RPMI7951 (cell line): ENCODE measurements at places on chromosomes 1 and 21. TPM values are rescaled to one million over a fixed set of nuclear protein-coding genes. Genes with fewer than 3 reads are reported as not detected.

DNA sequence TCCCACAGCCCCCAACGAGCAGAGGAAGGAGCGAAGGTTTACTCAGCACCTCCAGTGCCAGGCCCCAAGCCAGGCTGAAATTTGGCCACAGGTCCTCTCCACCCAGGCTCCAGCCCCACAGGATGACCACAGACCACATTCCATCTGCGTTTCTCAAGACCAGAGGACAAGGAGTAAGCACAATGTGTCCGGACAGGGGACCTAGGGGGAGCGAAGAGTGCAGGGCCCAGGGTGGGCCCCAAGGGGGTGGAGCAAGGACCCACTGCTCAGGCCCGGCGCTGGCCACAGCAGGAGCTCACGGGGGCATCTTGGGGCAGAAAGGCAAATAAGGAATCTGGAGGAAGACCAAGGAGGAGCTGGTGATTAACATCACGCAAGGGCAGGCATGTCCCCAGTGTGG, 100.5 kb downstream of the NPHP4 start:
- DNase-seq = peak; percentile 63

Gene AK5
- 6.5 and 8.0 TPM in 2 replicates for total RNA-seq

GRCh38 chr1:27135541-27136235, 19.2 kb downstream of the SLC9A1 start:
- no peak for DNase-seq

DNA sequence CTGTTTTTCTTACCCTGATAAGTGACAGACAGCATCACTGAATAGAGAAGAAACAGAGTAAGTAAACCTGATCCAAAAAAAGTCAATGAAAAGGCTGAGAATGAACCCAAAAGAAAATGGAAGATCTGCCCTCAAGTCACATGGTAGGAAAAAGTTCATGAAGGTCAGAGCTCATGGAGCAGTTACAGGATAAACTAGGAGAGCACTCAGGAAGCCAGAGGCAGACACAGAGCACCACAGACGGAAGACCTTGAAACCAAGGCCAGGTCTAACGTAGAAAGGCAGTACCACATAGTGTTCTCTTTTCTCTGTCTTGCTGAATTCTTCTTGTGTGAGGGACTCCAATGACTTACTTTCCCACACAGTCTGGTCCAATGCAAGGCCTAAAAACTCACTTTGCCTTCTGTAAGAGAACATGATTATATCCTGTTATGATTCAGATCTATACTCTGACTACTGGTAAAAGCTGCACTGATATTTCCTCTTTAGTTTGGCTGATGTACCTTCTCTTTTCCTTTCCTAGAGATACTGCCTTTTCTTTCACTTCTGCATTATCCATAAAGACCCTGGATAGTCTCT, 40.8 kb downstream of the RTCA start:
- no peak for DNase-seq

DNA sequence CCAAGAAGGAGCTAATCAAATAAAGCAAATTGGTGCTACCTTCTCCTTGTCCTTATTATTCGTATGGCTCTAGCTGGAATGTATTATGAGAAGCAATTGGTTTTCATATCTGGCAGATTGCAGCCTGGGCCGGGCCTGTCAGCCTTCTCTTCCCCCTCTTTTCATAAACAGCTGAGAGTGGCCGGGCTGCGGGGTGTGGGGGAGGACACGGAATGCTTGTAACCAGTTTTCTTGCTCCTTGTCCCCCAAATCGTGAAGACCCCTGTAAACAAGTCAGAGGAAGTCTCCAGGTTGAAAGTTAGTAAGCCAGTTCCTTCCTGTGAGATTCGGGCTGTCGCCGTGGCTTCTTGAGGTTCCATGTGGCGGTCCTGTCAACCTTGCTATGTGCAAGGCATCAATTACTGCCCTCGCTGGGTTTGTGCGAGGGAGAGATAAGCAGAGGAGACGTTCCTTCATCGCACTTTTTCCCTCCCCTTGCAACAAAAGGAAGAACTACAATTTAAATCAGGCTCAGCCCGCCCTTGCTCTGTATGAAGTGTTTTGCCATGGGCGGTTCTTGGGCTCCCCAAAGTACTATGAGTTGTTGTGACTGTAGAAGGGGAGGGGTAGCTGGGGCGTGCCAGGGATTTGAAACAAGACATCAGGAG, 450.7 kb downstream of the CAMTA1 start:
- DNase-seq = no peak

Gene ARHGAP30
- 0.20 TPM in 1 of 2 replicates, not detected in the other for total RNA-seq

Gene PRDM2
- 7.1 and 9.5 TPM in 2 replicates for total RNA-seq

DNA sequence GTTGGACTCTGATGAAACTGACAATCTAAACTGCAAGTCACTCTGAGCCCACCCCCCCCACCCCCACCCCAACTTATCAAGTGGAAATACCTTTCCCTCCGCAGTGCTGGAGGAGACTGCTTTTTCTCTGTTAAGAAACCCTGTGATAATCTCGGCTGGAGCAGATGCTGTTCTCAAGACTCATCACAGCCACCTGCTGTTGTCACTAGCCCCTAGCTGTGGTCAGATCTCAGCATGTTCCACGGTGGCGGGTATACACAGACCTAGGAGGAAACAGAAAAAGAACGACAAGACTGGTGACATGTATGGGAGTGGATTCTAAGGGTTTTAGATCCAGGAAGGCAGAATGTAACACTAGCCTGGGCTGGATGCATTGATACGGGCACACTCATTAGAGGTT, 2.3 kb downstream of the ACTL8 start:
- no peak for DNase-seq

DNA sequence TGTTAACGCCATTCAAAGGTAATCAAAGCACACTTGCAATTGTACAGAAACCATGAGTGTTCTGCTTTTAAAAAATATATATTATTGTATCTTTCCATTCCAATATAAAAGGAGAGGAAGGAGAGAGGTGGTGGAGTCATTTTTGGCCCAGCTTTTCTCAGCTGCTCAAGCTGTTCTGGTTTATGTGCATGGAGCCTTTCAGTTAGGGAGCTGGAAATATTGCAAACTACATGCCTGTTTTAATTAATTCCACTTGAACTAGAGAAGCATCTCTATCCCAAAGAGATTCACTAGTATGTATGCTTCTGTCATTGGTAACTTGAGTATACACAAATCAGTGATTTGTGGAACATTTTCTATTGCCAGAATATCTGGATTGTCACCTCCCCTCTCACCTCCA, 28.5 kb upstream of the C1orf105 start:
- no peak for DNase-seq

DNA sequence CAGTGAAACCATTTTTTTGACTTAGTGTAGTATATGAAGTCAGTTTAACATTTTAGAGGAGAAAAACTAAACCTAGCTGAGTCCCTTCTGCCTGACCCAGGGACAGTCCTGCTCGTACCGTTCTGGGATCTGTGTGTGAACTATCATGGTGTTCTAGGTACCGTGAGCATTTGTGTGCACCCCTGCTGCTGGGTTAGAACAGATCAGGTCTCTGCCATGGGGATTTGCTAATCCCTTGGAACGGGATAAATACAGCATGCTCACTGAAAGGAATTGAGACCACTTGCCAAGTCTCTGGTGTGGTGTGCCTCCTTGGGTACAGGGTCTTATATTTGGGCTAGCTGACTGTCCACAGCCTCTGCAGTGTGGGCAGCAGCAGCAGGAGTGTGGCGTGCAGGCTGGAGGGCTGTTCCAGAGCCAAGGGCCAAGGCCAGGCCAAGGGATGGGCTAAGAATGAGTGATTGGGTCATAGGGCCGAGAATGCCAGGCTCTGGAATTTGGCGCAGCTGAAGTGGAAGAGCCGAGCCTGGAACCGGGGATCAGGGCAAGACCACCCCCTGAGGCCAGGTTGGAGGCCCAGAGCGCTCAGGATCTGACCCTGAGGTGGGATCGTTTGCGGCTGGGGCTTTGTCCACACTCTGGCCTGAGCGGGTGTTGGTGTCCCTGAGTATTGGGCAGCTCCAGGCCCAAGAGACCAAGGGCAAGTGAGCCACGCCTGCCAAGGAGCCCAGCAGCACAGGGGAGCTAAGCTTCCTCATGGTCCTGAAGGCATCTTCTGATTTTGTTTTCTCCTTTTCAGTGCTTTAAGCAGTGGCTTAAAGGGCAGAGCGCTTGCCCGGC, 66.3 kb downstream of the VPS26C start:
- DNase-seq = no peak

GRCh38 chr1:26582836-26583460, 53.4 kb downstream of the RPS6KA1 start:
- DNase-seq = peak; percentile 78

DNA sequence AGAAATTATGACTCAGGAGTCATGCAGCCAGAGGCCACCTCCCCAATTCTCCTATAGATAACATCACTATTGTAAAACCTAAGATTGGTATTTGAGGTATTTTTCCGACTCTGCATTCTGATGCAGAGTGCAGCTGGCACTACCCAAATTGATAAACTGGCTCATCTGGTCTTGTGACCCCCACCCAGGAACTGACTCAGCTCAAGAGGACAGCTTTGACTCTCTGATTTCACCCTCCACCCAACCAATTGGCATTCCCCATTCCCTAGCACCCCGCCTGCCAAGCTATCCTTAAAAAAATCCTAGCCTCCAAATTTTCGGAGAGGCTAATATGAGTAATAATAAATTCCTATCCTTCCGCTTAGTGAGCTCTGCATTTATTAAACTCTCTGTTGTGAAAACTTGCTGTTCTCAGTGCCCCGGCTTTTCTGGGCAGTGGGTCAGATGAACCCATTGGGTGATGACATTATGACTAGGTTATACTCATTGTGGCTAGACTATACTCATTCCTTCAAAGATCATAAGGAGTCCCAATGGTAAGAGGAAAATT, 39.4 kb upstream of the EPS15 start:
- DNase-seq = peak; percentile 74

DNA sequence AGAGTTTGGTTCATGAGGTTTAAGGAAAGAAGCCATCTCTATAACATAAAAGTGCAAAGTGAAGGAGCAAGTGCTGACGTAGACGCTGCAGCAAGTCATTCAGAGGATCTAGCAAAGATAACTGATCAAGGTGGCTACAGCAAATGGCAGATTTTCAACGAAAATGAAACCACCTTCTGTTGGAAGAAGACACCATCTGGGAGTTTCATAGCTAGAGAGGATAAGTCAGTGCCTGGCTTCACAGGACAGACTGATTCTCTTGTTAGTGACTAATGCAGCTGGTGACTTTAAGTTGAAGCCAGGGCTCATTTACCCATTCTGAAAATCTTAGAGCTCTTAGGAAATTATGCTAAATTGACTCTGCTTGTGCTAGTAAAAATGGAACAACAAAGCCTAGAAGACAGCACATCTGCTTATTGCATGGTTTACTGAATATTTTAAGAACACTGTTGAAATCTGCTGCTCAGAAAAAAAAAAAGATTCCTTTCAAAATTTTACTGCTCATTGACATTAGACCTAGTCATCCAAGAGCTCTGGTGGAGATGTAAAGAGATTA, 10.5 kb downstream of the MAEL start:
- DNase-seq = no peak

- no peak for DNase-seq
Measured at GRCh38 chr1:41671116-41671755, 186.8 kb upstream of the EDN2 start.

DNA sequence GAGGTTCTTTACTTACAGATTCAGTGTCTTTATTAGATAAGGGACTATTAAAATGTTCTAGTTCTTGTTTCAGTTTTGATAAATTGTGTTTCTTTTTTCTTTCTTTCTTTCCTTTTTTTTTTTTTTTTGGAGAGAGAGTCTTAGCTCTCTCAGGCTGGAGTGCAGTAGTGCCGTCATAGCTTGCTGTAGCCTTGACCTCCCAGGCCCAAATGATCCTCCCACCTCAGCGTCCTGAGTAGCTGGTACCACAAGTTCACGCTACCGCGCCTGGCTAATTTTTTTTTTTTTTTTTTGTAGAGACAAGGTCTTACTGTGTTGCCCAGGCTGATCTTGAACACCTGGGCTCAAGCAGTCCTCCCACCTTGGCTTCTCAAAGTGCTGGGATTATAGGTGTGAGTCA, 76.6 kb downstream of the TMEM200B start:
- DNase-seq = no peak

Gene CA6
- total RNA-seq = not detected in 2 replicates

Gene L1TD1
- not detected in 2 replicates for total RNA-seq

DNA sequence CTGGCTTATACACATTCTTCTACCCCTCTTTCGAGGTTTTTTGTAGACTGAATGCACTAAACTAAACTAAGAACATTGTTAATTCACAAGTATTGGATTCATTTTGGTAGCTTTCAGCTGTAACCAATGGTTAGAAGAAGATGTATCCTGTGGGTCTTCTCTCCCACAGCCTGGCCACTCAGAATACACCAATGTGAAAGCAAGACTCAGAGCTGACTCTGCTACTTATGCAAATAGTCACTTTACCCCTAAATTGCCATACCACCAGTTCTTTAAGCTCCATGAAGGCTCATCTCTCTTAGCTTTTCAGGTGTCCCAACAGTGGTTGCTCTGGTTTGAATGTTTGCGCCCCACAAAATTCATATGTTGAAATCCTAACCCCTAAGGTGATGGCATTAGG, 60.1 kb downstream of the RGS13 start:
- DNase-seq = no peak

GRCh38 chr1:230117694-230118093, 50.7 kb downstream of the GALNT2 start:
- no peak for DNase-seq

- no peak for DNase-seq
Measured at GRCh38 chr1:63864224-63864641, 90.4 kb downstream of the ROR1 start.

DNA sequence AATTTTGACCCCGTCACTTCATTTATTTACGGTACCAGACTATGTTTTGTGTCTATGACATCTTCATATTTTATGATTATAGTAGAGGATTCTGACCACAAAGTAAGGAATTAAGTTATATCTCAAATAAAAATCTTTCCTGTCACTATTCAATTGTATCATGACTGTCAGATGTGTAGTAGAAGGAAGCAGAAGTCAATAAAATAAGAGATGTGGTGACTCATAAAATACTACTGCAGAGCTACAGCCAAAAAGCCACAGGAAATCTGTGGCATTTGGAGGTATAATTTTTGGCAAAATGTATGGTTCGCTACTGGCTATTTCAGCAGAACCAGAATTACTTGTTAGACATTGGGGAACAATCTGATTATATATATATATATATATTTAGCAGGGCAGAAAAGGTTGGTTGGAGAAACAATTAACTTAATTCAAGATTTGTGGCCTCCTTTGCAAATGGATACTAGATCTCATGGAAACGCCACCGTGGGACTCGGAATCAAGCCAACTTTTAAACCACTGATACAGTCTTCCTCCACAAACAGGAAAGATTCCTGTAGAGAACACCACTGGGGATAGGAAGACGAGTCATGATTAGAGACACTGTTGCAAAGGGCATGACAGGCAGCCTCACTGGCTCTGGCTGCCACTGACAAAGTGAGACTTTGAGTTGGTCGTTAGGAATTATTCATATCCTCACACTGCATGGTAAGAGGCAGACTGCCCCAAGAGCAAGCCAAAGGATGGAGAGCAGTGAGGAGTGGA, 5.1 kb downstream of the FCRL2 start:
- DNase-seq = no peak
